HTR-8/SVneo (cell line): ENCODE measurements at places on chromosomes 2 and 18.

- DNase-seq: no peak
These were observed 857 bp upstream of the CROCC2 start for GRCh38 chr2:240905176-240905781.

DNA sequence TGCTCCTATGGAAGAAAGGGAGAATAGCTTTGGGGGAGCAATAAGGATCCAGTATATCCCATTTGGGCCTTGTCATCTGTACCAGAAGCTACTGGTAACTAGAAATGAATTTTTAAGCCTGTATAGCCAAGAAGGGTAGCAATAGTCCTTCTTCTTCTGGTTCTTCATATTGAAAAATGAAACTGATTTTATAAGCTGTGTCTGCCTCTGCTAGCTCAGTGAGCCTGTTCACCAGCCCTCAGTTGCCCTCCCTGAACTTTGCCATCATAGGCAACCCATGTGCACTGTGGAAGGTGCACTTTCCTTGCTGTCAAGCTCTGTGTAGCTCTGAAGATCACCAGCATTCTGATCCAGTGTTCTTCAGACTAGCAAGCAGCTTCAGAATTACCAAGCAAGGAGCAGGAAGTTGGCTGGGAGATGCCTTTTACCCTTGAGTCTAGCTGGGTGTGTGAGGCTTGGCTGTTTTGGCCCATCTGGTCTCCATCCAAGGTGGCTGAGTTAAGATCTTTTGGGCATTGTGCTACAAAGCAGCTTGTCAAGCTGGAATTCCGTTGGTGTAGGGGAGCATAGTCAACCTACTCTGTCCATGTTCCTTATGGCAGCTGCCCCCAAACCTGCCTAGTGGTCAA is 55.8 kb upstream of the MGAT5 start:
- no peak for DNase-seq

- DNase-seq: no peak
These were observed 571.1 kb upstream of the SOX11 start for GRCh38 chr2:5121121-5121520.

GRCh38 chr2:24806661-24807036 is 13.4 kb downstream of the CENPO start:
- no peak for DNase-seq

DNA sequence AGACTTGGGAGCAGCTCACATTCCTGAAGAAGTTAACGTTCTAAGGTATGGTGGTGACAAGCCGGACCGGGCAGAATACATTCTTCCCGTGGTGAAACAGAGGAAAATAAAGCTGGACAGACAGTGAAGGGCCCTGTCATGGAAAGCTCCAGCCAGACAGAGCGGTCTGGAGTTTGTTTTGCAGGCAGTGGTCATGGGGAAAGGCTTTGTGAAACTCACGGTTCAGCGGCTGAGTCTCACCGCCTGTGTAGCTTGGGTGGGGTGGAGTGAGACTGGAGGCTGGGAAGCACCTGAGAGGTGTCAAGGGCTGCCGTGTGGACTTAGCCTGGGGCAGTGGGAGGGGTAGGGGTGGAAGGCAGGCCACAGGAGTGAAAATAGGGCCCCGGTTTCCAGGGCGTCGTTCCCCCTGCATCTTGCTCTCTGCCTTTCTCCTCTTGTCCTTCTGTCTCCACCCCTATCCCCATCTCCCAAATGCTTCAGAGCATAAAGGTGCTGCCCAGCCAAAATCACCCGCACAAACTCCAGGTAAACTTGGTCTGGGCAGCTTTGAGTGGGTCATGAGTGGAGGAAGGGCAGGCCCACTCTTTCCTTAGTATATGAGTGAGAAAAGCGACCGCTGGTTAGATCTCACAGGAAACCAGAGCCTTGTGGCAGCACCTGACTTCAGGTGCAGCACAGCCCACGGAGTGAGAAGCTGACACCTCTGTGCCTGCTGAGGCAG is 11.4 kb upstream of the SLC20A1 start:
- DNase-seq: no peak
